EH (cell line): ENCODE measurements at places on chromosomes 4 and X.

- DNase-seq, result peak; percentile 42
Measured at GRCh38 chr4:98470831-98471230, 187.6 kb downstream of the TSPAN5 start.

DNA sequence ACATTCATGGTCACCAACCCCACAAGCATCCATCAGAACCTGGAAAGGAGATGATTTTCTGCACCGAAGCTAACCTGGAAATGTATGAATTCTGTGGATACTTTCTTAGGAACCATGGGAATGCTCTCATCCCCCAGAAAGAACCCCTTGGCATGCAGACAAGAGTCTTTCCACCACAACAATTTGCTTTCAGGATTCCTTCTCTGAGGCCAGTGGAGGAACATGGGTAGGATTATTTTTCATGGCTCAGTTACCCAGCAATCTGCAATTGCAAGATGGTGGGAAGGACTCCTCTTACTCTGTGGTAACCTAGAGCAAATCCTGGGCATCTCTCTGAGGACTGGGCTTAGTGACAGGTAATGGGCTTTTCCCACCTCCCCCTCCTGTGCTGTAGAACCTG is 131.9 kb upstream of the MSX1 start:
- DNase-seq, result peak; percentile 13

DNA sequence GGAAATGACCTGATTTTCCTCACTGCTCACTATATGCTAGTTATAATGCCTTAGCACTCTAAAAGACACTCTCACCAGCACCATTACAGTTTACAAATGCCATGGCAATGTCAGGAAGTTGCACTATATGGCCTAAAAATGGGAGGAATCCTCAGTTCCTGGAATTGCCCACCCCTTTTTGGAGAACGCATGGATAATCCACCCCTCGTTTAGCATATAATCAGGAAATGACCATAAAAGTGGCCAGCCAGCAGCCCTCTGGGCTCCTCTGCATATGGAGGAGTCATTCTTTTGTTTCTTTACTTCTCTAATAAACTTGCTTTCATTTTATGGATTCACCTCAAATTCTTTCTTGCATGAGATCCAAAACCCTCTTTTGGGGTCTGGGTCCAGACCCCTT is 93.0 kb downstream of the UPRT start:
- no peak for DNase-seq

DNA sequence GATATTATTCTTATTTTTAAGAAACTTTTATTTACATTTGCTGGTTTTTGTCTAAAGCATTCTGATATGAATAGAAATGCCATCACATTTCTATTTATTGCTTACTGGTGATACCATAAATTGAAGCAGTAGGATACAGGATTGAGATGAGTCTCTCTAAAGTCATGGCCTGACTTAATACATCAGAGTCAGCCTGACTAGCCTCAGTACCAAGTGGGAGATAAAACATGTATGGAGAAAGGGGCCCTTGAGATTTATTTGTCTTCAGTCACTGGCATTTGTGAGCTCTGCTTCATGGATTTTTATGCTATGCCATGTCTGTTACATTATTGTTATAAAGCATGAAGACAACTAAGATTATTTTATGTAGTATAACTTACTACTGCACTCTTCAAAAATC is 465.5 kb downstream of the ADGRL3 start:
- no peak for DNase-seq

DNA sequence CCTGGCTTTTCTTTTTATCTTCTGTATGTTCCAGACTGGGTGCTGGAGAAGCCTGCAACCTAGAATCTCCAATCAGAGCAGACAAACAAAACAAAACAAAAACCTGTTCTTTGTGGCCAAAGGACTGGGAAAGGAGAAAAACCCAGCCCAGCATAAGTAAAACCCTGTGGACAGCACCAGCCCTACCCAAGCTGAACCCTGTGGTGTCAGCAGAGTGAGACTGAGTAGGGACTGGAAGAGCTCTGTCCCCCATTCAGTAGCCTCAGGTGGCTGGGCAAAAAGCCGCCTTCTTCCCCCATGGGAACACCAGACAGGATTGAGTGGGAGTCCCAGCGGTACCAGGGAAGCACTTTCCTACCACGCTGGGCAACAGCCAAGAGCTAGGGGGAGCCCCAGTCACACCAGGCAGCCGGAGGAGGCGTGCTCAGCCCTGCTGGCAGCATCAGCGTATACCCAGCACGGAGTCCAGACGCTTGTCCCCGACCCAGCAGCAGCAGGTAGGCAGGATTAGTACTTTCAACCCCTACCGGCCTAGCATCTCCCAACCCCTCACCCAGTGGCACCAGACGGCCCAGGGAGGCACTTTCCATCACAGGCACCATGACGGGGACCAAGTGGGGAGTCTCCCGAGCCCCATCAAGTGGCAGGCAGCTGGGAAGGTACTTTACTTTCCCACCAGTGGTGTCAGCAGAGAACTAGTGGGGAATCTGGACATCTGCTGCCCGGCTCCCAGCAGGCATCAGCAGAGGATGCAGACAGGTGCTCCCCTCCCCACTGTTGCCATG is 8.6 kb upstream of the JADE3 start:
- peak; percentile 80 for DNase-seq

DNA sequence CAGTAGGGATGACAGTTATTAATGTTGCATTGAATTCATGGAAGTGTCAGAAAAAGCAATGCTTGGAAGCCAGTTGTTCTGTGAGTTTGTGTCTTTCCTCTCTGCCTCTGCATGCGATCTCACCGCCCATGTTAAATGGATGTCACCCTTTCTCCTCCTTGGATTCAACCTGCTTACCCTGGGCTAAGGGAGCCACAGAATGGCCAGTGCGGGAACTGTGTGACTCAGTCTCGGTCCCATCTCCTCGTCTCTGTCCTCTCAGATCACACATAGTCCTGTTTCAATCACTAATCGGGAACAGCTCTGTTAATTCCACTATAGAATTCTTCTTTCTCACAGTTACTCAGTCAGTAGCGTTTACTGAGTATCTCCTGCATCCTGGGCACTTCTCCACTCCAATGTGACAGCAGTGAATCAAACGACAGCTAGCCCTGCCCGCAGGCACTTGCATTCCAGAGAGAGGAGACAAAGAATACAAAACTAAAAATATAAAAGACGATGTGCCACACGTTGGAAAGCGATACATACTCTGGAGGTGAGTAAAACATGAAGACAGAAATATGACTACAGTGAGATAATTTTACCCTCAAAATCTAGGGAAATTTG is 53.6 kb upstream of the TLR3 start:
- no peak for DNase-seq

GRCh38 chrX:11113731-11114130 is 2.6 kb downstream of the HCCS start:
- DNase-seq, result peak; percentile 59

GRCh38 chr4:52957835-52958631 is 95.9 kb downstream of the RASL11B start:
- peak; percentile 52 for DNase-seq

DNA sequence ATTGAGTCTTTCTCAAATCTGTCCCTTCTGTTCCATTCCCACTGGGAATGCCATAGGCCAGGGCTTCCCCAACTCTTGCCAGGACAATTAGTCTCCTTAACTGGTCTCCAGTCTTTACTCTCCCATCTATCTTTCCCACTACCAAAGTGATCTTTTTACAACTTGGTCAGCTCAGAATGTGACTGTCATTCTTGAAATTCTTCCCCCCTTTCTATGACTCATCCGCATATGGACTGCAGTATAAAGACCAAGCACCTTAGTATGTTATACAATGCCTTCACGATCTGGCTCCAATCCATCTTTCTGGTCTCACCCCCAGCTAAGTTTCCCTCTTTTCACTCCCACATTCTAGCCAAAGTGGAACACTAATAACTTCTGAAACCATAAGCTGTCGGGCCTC is 383.8 kb downstream of the OPHN1 start:
- DNase-seq, result peak; percentile 64

GRCh38 chr4:121156822-121157769 is 7.0 kb downstream of the TNIP3 start:
- DNase-seq, result peak; percentile 47

DNA sequence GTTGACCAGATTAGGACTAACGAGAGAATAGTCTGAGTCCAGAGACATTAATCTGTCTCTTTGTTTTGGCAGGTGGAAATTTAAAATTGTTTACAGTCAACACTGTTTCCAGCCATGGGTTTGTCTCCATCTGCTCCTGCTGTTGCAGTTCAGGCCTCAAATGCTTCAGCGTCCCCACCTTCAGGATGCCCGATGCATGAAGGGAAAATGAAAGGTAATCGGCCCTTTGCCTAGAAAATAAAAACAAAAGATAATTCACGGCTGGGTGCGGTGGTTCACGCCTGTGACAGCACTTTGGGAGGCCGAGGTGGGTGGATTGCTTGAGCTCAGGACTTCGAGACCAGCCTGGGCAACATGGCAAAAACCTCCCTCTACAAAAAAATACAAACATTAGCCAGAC is 815 bp downstream of the HCCS start:
- DNase-seq, result no peak

DNA sequence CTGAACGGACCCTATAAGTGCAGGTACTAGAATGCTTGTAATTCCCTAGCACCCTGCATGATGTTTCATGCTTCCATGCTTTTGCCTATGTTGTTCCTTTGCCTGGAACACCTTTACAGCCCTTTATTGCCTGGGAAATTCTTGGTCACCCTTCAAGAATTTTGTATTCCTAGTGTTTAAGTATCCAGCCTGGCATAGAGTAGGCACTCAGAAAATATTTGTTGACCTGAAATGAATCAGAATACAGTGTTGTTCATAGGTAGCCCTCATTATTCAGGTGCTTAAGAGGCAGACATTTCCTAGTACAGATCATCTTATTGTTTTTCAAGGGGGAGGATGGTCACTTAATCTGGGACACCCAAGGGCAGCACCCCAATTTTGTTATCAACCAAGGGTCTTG is 75.3 kb downstream of the AKAP4 start:
- no peak for DNase-seq

DNA sequence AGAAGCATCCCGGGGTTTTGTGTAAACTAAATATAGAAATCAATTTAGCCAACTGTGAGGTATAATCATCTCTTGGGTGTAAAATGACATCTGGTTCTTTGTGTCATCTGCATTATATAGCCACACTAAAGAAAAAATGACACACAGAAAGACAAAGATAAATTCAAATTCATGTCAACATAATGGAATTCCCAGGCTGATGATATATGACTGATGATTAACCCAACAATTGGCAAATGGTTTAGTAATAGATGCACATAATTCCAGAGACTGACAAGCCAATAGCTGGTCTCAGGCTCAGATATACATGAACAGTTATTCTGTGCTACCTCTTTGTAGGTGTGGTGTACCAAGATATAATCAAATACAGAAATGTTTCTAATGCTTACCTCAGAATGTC is 375.4 kb upstream of the PITX2 start:
- no peak for DNase-seq

DNA sequence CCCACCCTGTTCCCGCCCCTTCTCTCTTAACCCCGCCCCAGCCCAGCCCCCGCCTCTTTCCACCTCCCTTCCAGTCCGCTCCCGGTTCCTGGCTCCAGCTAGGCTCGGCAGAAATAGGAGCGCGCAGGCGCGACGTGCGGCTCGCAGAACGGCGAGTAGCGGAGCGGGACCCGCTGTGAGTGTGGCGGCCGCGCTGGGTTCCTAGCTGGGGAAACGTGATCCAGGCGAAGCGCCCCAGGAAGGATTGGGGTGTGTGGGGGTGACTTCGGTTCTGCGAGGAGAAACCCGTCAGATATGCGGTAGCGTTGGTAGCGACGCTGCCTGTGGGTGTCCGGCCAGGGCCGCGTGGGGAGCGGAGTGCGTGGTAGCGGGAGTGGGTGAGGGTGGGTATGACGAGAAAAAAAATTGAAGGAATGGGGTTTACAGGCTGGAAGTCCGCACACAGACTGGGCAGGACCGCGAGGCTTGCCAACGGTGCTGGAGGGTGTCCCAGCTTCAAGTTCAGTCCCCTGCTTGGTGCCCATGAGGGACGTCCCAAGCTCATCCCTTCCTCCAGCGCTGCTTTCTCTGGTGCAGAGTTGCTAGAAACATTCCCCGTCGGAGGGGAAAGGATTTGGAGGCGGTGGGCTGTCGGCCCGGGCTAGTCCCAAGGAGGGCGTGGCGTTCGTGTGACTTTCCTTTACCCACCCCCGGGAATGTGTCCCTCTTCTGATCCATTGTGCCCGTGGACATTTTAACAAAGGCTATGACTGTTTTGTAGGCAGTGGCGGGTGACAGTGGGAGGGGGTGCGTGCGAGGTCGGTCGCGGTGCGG is at the start of gene PRRG1:
TSS of gene PRRG1 (plus strand) at position 144 of the 813 bp plus-strand sequence. CDS start 56,886 bp downstream, outside the sequence.
- peak; percentile 86 for DNase-seq

GRCh38 chr4:85408301-85408700 is 66.6 kb upstream of the ARHGAP24 start:
- no peak for DNase-seq

GRCh38 chrX:119273420-119274192 is 37.5 kb downstream of the PGRMC1 start:
- DNase-seq, result peak; percentile 36

- DNase-seq, result no peak
Measured at GRCh38 chr4:129189630-129190029, 93.7 kb downstream of the C4orf33 start.

GRCh38 chrX:33204889-33205288 is 6.5 kb downstream of the DMD start:
- DNase-seq, result no peak

DNA sequence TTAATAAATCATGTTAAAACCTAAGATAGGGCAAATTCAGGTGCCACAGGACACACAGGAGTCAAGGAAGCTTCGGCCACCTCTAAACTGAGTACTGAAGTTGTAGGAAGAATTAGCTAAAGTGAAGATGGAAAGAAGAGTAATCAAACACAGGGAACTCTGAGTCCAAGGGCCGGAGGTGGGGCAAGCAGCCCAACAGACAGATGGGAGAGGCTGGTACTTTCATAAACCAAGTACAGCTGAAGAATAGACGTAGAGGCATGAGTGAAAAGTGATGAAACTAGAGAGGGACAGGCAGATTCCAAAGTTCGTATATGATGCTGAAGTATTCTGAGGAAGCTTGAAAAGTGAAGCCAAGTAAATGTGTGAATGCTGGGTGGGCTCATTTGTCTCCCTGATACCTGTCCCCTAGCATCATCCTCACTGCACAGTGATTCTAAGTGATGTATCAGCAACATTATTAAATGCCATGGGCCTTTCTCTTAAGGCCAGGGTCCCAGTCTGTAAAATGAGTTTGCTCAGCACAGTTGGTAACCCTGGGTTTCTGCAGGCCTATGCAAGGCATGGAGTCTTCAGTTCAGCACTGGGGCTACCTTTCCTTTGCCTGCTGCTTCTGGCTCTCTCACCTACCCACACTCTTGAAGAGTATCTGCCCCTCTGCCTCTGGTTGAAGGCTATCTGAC is 203.3 kb downstream of the NR3C2 start:
- no peak for DNase-seq

DNA sequence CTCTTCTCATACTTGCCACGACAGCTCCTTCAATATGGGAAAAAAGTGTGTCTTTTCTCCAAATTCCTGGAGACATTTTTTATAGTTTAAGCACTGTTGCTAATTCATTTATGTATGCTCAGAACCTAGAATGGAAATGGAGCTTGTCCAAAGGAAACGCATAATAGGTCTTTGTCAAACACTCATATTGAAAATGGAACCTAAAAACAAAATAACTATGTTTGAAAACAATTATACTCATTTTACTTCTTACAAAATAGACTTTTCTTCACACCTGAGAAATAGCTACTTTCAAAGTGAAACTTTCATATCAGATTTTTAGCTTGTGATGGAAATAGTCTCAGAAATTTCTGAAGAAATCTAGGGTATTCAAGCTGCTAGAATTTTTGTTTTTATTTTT is 529.7 kb upstream of the BOD1L1 start:
- DNase-seq, result no peak

- DNase-seq, result no peak
Measured at GRCh38 chr4:23114538-23114937, 421.8 kb downstream of the GBA3 start.
